A549 treated with RU486 at 1 μM for 4 hours (cell line): ENCODE measurements at places on chromosomes 2 and 18. TPM values are rescaled to one million over a fixed set of nuclear protein-coding genes. Genes with fewer than 3 reads are reported as not detected.

ALPP gene
- 0.42 to 0.58 TPM (median 0.47 TPM) in 5 replicates for total RNA-seq

PSMA8 gene
- not detected in 5 replicates for total RNA-seq

ABCA12 gene
- total RNA-seq = 0.14 to 0.42 TPM (median 0.22 TPM) in 5 replicates

DCTN1 gene
- 104 to 150 TPM (median 150 TPM) in 5 replicates for total RNA-seq

MARCHF7 gene
- 32.3 to 76.2 TPM (median 56.5 TPM) in 5 replicates for total RNA-seq

KCNE4 gene
- total RNA-seq = 0.63 to 1.2 TPM (median 0.79 TPM) in 5 replicates

CCDC74B gene
- 5.4 to 7.8 TPM (median 6.5 TPM) in 5 replicates for total RNA-seq

OTOS gene
- total RNA-seq = not detected in 5 replicates

HNMT gene
- 0.49 to 1.8 TPM (median 0.85 TPM) in 5 replicates for total RNA-seq

TBR1 gene
- total RNA-seq = 0.09 to 0.14 TPM in 2 of 5 replicates, not detected in the others

PLEKHM3 gene
- total RNA-seq = 2.5 to 3.5 TPM (median 3.2 TPM) in 5 replicates

SPTBN1 gene
- total RNA-seq = 125 to 160 TPM (median 156 TPM) in 5 replicates

ATOH8 gene
- total RNA-seq = 5.2 to 7.1 TPM (median 5.9 TPM) in 5 replicates

PIEZO2 gene
- total RNA-seq = 0.50 to 0.71 TPM (median 0.70 TPM) in 5 replicates

SMAD2 gene
- total RNA-seq = 51.0 to 73.9 TPM (median 68.6 TPM) in 5 replicates

UCN gene
- total RNA-seq = 0.71 to 2.2 TPM (median 1.8 TPM) in 5 replicates

SPHKAP gene
- not detected in 5 replicates for total RNA-seq

GLI2 gene
- 18.4 to 27.2 TPM (median 19.6 TPM) in 5 replicates for total RNA-seq

ZNF532 gene
- 19.3 to 22.8 TPM (median 21.8 TPM) in 5 replicates for total RNA-seq

KIF5C gene
- 0.16 to 0.42 TPM (median 0.35 TPM) in 5 replicates for total RNA-seq

ALKAL2 gene
- total RNA-seq = not detected in 5 replicates

SCN7A gene
- not detected in 5 replicates for total RNA-seq

PSTPIP2 gene
- total RNA-seq = 0.23 to 0.40 TPM (median 0.31 TPM) in 5 replicates

TGFA gene
- 7.9 to 9.5 TPM (median 8.7 TPM) in 5 replicates for total RNA-seq

ZAP70 gene
- not detected in 5 replicates for total RNA-seq

MTCL1 gene
- 50.9 to 71.6 TPM (median 65.9 TPM) in 5 replicates for total RNA-seq

CXCR1 gene
- not detected in 5 replicates for total RNA-seq

NYAP2 gene
- total RNA-seq = not detected in 5 replicates

EIF5B gene
- 55.1 to 81.6 TPM (median 62.8 TPM) in 5 replicates for total RNA-seq

PHOSPHO2 gene
- total RNA-seq = 0.61 to 4.2 TPM (median 2.8 TPM) in 5 replicates

MARCHF4 gene
- 47.3 to 64.6 TPM (median 56.8 TPM) in 5 replicates for total RNA-seq

CIB4 gene
- total RNA-seq = 0.20 to 0.28 TPM in 2 of 5 replicates, not detected in the others

ZNF892 gene
- total RNA-seq = 0.23 to 0.51 TPM (median 0.42 TPM) in 5 replicates

HOXD10 gene
- total RNA-seq = 5.5 to 7.4 TPM (median 7.3 TPM) in 5 replicates

ONECUT2 gene
- total RNA-seq = 0.21 to 0.48 TPM (median 0.37 TPM) in 5 replicates

SKA1 gene
- 10.4 to 14.0 TPM (median 12.1 TPM) in 5 replicates for total RNA-seq

PLCL1 gene
- not detected in 5 replicates for total RNA-seq

CAPN14 gene
- total RNA-seq = 0.03 to 0.07 TPM (median 0.05 TPM) in 3 of 5 replicates, not detected in the others

ERMN gene
- not detected in 5 replicates for total RNA-seq

OSBPL6 gene
- total RNA-seq = 5.7 to 8.7 TPM (median 7.0 TPM) in 5 replicates

C18orf54 gene
- 1.1 to 3.2 TPM (median 2.7 TPM) in 5 replicates for total RNA-seq

DYNAP gene
- not detected in 5 replicates for total RNA-seq

KLHL29 gene
- 3.2 to 5.6 TPM (median 4.1 TPM) in 5 replicates for total RNA-seq

IL1F10 gene
- not detected in 5 replicates for total RNA-seq

FOXD4L1 gene
- total RNA-seq = 0.21 to 0.58 TPM (median 0.28 TPM) in 5 replicates

RGPD4 gene
- total RNA-seq = 0.05 to 0.10 TPM (median 0.06 TPM) in 4 of 5 replicates, not detected in the other
